ENCODE measurements at places on chromosomes 4 and X.
A peak's percentile ranks its signal among the peaks of the same experiment; 100 is the strongest.

DNA sequence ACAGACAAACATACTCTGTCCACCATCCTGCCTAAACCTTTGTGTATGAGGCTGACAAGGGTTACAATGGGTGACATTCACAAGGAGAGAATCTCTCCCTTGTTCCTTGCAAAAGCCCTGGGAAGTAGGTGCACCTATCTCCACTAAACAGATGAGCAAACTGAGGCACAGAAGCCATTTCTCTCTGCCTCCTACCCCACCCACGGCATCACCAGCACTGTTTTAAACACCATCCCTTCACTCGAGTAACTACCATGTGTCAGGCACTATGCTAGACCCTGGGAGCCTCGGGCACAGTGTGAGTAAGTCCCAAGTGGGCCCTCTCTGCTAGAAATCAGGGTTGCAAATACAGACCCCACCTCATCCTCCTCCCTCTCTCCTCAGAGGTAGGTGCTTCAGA lies 899 bp downstream of the LYAR start:
- no peak for DNase-seq

DNA sequence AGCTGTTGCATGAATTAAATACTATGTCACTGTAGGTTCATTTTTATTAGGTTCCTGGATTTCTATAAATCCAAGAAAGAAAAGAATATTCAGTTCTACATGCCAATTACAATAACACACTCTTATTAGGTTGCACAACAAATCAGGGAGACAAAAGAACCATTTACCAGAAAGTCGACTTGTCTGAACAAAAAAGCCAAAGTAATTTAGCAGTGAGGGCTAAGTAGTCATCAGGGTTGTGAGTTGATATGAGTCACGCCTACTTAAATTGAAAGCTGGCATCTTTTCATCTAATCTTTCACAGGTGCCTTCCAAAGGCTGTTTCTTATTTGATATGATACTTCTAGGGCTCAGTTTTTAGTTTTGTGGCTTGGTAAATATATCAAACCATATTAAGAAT lies 25.4 kb upstream of the GNRHR start:
- no peak for DNase-seq

GRCh38 chr4:154416190-154416547 lies 75.4 kb downstream of the DCHS2 start:
- DNase-seq, result no peak

DNA sequence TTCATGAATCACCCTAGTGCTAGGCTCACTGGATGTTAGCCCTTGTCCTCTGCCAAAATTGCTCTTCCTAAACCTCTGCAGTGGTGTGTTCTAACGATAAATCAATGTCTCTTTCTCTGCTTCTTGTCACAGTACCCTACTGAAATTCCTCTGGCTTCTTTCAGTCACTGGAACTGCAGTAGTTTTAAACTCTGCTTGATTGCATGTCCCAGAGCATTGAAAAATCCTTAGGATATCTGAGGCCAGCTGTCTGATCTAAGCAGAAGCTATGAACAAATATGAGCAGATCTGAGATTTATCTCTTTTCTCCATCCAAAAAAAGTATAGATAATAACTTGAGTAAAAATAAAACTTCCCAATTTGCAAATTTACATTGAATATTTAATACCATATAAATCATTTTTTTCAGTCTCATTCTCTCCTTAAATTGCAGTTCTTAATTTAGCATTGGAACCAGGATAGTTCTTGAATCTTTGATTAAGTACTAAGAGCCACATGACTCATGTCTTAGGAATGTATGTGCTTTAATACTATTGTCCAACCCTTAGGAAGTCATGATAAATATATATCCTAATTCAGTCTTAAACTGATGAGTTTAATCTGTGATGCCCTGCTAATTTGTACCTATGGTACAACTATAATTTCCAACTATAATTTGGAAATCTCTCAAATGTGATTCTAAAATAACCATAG lies 169.7 kb downstream of the PDHA2 start:
- no peak for DNase-seq

DNA sequence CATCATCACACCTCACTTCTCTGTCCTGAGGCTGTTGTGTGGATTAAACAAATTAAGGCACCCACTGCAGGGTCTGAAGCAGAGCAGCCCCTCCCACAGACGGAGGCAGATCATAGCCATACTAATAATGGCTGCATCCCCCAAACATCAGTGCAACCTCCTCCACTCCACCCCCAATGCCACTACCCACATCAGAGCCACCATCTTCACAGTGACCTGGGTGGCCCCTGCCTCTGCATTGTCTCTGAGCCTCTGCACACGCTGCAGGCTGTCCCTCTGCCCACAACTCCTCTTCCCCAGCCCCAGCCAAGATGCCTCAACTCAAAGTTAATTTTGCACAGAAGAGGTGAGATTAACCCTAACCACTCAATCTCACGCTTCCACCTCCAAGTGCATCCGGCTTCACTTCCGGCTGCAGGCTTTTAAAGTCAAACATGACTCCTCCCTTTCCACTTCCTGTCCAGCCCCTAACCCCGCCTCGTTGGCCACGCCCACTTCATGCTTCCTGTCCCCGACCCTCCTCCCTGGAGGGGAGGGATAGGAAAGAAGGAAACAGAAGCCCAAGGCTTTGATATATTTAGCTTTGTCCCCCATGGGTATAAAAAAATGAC lies 22.7 kb downstream of the JAKMIP1 start:
- no peak for DNase-seq

DNA sequence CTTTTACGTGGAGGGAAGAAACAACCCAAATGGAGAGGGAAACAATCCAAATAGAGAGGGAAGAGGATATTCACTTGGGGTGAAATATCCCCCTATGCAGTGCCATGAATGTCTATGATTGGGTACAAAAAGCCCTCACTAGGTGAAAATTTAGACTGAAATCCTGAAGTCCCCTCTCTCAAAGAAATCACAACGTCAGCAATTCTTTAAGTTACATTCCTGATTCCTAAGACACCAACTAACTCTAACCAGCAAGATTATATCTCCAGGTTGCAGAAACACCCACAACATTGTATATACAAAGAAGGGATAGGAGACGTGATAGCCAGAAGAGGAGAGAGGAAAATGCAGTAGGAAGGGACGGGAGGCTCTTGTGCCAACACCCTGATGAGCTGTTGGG lies 374.3 kb downstream of the DCAF12L2 start:
- no peak for DNase-seq

- no peak for DNase-seq
Observed at GRCh38 chr4:65670331-65671031, at the start of gene EPHA5. Gene EPHA5 (minus strand): TSS chr4:65670489. CDS start chr4:65669742, 747 bp downstream.

GRCh38 chr4:101807351-101807750 lies 16.8 kb downstream of the BANK1 start:
- DNase-seq, result no peak

GRCh38 chr4:154982187-154983047 lies 201.3 kb downstream of the RBM46 start:
- no peak for DNase-seq

DNA sequence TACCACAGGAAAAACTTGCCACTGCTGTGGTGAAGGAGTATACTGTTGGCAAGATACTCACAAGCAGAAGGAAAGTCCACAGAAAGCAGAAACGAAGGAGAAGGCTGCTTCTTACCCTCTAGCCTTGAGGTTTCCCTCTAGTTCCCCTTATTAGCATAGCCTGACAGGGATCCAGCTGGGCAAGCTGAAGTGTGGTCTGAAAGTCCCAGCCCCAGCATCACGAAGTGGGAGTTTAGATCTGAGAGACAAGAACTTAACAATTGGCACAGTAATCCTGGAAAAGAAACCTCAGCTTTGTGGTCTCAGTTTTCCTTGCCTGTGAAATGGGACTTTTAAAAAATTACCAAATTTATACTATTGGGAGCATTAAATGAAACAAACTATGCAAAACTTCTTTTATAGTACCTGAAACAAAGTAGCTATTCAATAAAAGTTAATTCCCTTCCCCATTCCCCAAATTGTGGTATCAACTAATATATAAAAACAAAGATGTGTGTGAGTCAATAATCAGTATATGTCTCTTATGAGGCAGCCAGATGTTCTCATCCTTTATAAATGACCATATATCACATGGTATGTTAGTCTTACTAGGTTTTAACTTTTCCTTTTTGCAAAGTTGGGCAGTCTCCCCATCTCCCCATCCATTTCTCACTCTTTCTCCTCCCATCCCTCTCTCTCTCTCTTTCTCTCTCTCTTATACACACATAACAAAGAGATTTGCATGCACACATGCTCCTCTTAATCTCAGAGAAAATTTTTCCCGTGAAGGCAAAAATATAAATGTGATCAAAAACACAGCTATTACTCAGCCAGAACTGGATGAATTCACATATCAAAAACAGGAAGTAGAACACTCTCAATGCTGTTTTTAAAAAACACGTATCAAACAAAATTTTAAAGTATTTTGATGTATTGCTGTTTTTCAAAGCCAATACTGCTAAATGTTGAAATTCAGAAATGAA lies 57.8 kb downstream of the SCFD2 start:
- no peak for DNase-seq

- DNase-seq, result no peak
Observed at GRCh38 chrX:94288325-94288724, 614.3 kb downstream of the FAM133A start.

- DNase-seq, result no peak
Observed at GRCh38 chr4:42626629-42627146, 30.2 kb downstream of the ATP8A1 start.

DNA sequence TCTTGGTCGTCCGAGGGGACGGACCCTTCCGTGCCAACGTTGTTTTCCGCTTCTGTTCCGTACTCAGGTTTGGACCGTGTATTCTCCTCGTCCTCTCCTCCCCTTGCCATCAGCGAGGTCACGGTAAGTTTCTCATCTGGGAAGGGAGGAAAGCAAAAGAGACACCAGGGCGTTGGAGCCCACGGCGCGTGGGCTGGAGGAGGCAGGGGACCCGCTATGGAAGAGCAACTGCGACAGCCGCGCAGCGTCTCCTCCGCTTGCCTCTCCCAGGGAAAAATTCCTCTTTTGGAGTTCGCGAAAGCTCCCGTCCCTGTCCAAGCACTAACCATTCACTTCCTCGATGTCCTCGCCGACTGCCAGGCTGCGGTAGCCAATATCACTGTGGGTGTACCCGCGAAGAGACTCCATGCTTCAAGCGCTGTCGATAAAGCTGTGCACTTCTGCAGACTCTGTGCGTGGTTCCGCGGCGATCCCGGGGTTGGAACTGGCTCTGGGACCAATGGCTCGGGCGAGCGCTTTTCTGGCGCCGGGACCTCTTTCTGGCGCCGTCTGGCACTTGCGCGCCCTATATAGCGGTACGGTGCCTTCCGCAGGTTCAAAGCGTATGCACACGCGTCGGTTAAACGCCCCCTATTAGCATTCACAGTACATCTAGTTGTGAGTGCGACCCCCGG lies at the start of gene ESX1:
Gene ESX1, minus strand, starts transcription at position 492 of the 674 bp plus-strand sequence. Its CDS starts 84 bp downstream, at position 408.
- no peak for DNase-seq

DNA sequence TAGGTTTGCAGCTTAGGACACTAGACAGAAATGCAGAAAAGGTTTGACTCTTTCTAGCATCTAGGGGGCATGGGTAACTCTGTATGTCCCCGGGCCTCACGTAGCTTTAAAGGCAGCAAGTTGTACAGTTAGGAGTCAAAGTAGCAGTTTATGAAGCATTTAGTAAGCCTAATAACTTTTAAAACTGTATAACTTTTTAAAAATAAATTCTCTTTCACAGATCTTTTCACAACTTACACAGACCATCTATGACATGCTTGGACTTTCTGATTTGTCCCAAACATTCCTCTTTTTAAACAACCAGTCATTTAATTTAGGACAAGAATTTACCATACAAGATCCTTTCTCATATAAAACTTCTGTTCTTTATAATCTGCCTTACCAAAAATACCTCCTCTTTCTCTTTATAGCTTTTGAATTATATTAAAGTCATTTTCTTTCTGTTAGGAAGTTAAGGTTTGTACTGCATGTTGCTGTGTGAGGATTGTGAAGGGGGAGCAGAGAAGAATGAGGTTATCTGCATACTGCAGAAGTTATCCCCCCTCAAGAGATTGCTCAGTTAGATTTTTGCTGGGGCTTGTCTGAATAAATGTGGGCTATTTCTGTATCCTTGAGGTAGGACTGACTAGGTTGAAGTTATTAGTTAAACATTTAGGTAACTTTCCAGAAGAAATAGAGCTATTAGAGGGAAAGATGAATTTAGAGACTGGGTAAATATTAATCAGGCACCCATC lies 94.3 kb downstream of the CPE start:
- DNase-seq, result no peak

DNA sequence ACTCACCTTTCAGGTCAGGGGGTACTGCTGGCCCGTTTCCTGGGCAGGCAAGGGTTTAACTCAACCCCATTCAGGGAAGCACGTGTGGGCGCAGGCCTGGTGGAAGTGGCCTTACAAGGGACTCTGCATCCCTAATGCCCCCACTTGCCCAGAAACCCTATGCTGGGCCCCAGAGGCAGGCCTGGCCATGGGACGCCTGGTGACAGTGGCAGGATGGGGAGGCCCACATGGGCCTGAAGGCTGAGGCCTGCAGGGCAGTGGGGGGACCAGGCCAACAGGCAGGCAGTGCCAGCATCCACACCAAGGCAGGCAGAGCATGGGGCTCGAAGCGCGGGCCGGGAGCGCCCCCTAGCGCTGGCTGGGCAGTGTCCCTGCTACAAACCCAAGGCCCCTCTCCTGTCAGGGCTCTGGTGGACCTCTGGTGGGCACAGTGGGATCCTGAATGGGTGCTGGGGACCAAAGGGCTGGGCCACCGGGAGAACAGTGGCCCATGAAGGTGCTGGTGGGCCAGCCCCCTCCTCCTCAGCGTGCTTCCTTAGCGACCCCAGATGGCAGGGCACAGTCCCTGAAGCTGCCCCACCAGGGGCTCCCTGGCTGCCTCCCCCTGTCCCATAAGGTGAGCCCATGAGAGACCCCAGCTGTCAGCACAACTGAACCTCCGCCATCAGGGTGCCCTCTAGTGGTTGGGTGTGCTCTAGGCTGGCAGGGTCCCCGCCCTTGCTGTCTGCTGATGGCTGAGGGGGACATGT lies 16.8 kb downstream of the FGFR3 start:
- peak; percentile 63 for DNase-seq

DNA sequence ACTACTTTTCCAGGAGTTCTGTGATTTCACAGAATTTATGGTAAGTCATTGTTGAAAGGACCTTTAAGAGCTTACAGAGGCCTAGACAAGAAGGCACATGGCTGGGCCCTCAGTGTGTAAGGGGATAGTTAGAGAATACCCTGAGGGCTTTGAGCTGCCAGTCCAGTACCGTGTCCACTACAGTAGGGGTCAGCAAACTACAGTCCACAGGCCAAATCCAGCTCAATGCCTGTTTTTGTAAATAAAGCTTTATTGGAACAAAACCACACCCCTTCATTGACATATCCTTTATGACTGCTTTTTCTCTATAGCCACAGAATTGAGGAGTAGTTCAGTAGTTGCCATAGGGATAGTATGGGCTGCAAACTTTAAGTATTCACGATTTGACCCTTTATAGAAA lies 176.2 kb downstream of the MID1 start:
- no peak for DNase-seq

- no peak for DNase-seq
Observed at GRCh38 chr4:161356351-161356750, 807.4 kb downstream of the FSTL5 start.

GRCh38 chrX:109782994-109783700 lies 50.1 kb upstream of the ACSL4 start:
- DNase-seq, result no peak

DNA sequence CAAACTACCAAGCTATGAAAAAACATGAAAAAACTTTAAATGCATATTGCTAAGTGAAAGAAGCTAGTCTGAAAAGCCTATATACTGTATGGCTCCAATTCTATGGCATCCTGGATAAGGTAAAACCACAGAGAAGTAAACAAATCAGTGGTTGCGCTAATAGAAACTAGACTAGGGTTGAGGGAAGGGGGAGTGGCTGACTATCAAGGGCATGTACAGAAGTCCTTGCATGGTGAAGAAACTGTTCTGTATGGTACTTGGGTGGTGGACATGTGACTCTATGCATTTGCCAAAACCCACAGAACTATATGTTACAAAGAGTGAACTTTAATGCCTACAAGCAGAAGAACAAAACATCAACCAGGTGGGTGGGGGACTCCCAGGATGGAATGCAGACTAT lies 96.8 kb downstream of the MTMR1 start:
- DNase-seq, result no peak
